ENCODE measurements at places on chromosomes 3 and 15.
A peak's percentile ranks its signal among the peaks of the same experiment; 100 is the strongest.

DNA sequence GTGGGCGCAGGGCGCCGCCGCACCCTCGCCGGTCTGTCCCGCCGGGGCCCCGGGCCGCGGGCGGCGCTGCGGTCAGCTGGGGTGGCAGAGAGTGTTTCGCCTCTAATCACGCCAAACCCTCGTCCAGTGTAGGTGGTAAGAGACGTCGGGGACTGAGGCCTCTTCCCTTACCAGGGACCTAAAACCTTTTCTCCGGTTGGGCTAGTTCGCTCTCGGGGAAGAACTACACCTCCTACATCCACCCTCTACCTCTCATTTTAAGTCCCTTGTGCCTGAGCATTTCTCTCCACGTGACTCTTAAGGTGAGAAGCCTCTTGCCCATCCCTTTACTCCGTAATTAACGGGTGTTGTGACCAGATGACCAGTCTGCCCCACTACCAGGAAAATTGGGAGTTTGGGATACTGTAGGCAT lies 520 bp downstream of the TMEM42 start:
- DNase-seq, result no peak

- no peak for DNase-seq
Measured at GRCh38 chr3:39900462-39901002, 91.1 kb downstream of the MYRIP start.

DNA sequence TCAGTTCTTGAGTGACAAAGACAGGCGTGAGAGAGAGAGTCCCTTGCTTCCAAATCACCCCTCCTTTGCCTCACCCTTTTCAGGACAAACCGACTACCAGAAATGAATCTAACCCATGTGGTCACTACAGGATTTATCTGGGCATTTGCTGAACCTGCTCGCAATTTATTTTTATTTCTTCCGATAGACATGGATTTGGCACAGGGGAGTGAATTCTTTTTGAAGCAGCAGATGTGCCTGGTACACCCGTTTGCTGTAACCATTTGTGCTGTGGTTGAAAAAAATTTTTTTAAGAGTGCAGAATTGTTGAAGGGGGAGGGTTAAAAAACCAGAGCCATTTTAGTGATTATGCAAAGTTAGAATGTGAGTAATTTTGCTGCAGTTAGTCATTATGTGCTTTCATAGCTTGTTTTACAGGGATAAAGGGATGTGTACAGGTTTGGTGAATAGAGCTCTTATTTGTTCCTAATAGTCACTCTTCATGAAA lies 442.0 kb downstream of the LPP start:
- DNase-seq, result no peak

- DNase-seq, result no peak
Measured at GRCh38 chr15:25848784-25849156, 14.4 kb downstream of the ATP10A start.

DNA sequence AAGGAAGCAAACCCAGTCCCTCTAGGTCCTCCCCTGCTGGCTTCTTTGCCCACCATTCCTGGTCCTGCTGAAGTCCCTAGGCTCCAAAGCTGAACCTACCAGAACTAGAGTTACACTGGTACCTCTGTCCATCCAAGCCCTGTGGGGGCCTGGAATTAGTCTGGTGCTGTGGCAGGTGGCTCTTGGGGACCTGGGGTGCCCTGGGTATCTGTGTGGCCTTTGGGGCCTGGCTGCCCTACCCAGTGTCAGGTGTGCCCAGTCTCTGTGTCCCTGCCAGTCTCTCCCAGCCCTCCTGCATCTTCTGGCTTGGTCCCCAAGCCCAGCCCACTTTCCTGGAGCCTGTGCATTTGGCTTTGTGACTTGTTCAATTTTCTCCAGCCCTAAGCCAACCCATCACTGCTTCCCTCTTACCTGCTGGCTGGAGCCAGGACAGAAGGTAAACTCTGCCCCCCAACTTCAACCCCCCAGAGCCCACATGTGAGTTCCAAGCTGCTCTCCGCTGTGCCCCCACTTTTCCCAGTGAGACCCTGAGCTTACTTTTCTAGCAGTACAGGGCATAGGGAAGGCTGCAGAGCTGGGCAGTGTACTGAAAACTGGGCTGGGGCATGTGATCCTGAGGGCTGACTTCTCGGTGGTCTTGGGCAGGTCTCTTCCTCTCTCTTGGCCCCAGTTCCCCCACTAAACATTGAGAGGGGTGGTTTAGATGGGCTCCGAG lies 28.3 kb upstream of the HHATL start:
- DNase-seq, result no peak

GRCh38 chr15:83747050-83747717 lies 93.3 kb downstream of the ADAMTSL3 start:
- DNase-seq, result no peak

- no peak for DNase-seq
Measured at GRCh38 chr3:114034211-114034610, 22.1 kb downstream of the CCDC191 start.

DNA sequence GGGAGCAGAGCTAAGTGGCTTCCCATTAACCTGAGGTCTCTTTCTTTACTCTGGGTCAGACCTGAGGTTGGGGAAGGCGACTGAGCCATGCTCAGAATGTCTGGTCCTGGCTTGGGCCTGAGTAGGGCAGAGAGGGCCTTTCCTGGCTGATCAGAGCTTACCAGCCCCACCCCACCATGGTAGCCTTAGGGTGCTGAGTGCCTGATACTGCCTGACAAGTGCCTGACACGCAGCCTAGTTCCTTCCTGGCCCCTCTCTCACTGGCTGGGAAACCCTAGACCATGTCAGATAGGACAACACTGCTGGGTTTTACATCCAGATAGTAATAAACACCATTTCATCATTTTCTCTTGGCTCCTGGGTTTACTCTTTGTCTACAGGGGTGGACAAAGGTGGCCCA lies 25.8 kb upstream of the DOCK3 start:
- no peak for DNase-seq

DNA sequence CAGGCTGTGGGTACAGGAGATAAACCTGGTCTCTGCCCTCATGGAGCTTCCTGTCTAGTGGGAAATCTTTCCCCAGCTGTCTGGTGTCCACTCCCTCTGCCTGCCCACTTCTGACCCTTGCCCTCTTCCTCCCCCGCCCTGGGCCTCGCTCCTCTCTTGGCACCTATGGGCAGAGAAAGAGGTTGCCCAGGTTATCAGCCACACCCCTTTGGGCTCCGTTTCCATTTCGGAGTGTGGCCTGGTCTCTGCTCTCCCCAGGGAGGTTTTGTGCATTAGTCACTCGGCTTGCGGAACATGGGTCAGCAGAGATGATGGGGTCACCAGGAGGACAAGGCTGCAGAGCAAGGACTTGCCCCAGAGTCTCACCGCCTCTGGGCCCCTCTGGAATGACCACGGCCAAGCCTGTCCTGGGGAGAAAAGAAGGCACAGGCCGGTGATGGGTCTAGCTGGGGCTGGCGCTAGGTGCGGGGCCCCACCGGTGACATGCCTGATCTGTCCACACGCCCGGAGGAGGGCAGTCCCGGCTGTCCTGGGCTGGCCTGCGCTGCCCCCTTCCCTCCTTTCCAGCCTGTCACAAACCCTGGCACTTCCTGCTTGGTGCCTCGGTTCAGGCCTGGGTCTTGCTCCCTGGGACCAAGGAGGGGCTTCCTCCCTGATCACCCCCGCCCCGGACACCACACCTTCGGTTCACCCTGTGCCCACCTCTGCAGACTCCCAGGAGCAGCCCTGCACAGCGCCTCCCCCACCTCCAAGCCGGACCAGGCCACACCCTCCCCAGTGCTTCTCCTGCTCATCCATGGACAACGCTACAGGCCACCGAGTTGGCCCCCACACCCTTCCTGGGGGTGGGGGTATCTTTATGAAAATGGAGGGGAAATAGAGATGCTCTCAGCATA lies 35.6 kb upstream of the MUC4 start:
- DNase-seq, result no peak

DNA sequence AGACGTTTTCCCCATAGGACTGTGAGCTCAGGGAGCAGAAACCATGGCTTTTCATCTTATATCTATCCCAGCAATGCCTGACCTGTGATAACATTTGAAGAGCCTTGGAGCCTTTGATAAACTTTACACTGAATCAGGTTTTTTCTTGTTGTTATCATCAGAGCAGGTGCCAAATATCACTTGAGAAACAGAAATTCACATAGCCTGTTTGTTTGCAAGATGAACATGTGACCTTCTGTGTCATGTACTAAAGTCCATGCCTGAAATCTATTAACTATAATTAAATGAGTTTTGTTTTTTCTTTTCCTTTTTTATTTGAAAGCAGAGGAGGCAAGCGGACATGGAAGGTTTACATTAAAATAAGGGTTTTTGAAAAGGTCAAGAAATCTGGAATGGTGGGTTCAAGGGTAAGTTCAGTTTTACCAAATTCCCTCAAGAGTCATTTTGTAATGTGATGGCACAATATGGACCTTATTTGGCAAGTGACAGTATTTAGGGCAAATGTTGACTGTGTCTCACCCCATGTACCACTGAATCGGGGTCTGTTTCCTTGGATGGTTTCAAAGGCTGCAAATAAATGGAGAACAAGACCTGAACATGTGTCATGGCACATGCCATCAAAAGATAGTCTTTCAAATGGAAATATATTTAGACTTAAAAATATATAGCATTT lies 90.7 kb downstream of the NEK10 start:
- no peak for DNase-seq

DNA sequence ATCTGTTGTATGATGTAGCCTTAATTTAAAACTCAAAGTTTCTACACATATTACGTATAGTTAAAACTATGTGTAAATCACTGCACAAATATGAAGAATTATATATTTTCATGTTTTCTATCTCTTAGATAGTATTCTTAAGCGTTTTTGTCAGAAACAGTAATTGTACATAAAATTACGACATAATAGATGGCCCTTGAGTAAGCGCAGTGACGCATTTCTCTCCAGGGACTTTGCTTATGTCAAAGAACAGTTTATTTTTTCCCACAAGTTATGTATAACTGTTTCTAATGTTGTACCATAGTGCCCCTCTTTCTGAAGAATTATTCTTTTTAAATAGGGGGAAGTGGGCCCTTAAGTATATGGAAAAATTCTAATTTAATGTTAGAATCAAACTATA lies 934.0 kb downstream of the VGLL3 start:
- no peak for DNase-seq

DNA sequence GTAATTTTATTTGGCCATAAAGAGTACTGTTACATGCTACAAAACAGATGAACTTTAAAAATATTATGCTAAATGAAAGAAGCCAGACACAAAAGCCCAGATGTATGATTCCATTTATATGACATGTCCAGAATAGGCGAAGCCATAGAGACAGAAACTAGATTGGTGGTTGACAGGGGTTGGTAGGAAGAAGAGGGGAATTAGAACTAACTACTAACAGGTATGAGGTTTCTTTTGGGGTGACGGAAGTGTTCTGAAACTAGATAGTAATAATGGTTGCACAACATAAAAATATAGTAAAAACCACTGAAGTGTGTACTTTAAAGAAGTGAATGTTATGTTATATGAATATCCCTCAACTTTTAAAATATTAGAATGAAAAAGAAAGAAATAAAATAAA lies 66.1 kb downstream of the GBE1 start:
- DNase-seq, result no peak

GRCh38 chr3:44198284-44199269 lies 43.1 kb upstream of the TOPAZ1 start:
- peak; percentile 76 for DNase-seq

DNA sequence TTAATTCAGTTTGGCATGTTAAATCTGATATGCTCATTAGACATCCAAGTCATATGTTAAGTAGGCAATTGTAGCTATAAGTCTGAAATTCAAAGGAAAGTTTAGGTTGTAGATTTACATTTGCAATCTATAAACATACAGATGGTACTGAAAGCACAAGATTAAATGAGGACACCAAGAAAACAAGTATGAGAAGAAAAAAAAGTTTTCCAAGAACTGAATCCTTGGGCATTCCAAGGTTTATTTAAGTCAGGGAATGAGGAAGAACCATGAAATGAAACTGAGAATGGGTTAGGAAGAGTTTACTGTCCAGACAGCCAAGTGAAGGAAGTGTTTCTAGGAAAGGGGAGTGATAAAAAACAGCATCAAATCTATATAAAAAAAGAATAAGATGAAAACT lies 756.1 kb upstream of the DPPA4 start:
- DNase-seq, result no peak

GRCh38 chr3:133955892-133956291 lies 60.2 kb upstream of the RAB6B start:
- no peak for DNase-seq

- DNase-seq, result no peak
Measured at GRCh38 chr15:69559440-69560190, 107.0 kb downstream of the RPLP1 start.

DNA sequence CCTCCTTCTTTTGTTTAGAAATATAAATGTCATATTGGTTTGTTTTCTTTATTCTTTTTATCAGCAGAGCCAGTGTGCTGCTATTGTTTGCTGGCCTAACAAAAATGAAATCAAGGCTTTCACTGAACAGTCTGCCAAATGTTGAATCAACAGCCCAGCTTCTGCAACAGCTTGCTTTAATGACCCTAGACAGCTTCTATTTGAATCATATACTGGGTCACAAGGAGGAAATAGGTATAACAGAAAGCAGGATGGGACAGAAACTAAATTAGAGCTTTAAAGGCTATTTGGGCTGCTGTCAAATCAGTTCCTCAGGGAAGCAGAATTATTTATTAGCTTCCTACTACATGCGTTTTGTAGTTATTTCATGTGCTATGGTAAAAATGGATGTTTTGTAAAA lies 12.1 kb upstream of the DNAJC13 start:
- DNase-seq, result no peak

DNA sequence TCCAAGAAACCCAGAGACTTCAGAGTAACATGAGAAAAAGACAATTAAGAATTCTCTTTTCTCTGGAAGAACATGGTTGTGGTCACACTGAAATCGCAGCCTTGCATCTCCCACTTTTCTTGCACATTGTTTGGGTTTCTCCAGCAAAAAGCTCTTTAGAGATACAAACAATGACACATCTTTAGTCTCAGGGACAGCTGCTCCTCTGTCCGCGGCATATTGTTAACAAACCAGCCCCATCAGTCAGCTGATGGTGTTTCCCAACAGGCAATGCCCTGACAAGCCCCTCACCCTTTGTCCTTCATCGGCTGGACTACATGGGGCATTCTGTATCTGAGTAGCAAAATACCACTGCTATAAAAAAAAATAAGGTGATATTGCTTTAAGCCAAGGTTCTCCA lies 53.4 kb downstream of the UMPS start:
- no peak for DNase-seq

DNA sequence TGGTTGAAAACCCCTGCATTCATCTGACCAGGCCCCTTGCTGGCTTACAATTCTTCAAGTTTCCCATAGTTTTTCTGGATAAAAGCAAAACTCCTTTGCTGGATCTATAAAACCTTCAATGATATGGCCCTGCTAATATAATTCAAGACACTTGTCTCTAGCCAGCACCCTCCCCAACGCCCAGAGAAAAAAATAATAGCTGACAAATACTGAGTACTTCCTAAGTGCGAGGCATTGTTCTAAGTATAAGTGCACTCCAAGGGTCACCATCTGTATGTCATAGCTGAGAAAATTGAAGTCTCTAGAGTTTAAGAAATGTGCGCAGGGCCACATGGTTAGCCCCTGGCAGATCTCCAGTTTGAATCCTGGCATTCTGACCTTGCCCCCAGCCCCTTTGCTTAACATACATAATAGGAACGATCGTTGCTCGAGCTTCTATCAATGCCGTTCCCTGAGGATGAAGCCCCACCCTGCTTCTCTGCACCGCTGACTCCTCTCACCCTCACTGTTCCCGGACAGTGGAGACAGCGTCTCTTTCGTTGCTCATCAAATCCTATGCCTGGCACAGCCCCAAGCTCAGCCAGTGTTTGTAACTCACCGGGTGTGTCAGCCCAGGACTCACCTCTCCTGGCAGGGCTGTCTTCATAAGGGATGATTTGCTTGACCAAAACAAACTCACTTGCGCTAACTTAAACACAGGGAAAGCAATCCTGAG lies 377.1 kb upstream of the PROK2 start:
- DNase-seq, result peak; percentile 27
